Activated naive CD4-positive, alpha-beta T cell treated with anti-CD3 and anti-CD28 coated beads, Interleukin-2, amount 50 U/mL, for 72 hours (primary cell): ENCODE measurements at places on chromosomes 4 and X.

GRCh38 chr4:8547912-8548730 lies 32.1 kb upstream of the GPR78 start:
- no peak for DNase-seq

DNA sequence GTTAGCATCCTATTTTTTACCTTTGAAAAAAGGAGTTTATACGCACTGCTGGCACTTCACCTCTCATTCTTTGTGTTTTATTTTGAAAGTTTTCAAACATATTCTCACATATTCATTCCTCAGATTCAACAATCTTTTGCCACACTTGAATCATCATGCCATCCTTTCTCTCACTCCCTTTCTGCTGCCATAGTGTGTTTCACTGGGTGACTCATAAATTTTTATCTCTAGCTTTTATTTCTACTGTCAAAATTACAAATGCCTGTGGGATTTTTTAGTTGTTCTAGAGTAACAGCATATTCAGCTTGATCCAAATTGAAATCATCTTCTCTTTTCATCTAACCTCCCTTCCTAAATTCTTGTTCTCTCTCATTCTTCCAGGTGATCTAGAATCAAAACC lies 28.0 kb downstream of the MFSD8 start:
- DNase-seq, result no peak

- DNase-seq, result no peak
These were observed 247.6 kb downstream of the CBLL2 start for GRCh38 chrX:22520128-22520828.

GRCh38 chrX:38856670-38857265 lies 55.5 kb downstream of the MID1IP1 start:
- no peak for DNase-seq

GRCh38 chr4:80948995-80949394 lies 81.5 kb upstream of the BMP3 start:
- DNase-seq, result no peak

DNA sequence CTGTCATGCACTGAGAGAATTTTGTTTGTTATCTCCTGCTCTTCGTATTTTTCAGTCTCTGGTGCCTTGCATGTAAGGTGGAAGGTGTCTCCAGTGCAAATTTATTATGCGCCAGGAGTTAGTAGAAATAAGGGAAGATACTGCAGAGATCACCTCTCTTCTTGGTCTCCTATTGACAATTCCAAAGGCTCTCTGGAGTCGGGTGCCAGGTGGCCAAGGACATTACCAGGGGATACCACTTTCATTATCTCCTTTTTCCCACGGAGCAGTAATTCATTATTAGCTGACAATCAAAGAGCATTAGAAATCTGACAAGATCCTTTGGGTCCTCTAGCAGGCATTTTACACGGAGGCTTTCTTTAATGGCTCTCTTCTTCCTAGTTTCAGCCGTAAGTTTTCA lies 26.0 kb downstream of the ADD1 start:
- DNase-seq, result no peak

GRCh38 chr4:7787681-7788141 lies 151.9 kb downstream of the AFAP1 start:
- DNase-seq, result no peak

GRCh38 chr4:92791871-92792440 lies 488.2 kb downstream of the GRID2 start:
- no peak for DNase-seq

- DNase-seq, result no peak
These were observed 49.5 kb downstream of the USP53 start for GRCh38 chr4:119261986-119262385.

GRCh38 chrX:17374619-17375366 lies at the start of gene NHS:
TSS of gene NHS (plus strand) at chrX:17375200. CDS start at chrX:17375758, 558 bp downstream.
- DNase-seq, result no peak

DNA sequence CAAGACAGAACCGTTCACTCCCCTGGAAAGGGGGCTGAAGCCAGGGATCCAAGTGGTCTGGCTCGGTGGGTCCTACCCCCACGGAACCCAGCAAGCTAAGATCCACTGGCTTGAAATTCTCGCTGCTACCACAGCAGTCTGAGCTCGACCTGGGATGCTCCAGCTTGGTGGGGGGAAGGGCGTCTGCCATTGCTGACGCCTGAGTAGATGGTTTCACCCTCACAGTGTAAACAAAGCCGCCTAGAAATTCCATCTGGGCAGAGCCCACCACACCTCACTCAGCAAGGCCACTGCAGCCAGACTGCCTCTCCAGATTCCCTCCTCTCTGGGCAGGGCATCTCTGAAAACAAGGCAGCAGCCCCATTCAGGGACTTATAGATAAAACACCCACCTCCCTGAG lies 13.4 kb upstream of the PBDC1 start:
- no peak for DNase-seq

DNA sequence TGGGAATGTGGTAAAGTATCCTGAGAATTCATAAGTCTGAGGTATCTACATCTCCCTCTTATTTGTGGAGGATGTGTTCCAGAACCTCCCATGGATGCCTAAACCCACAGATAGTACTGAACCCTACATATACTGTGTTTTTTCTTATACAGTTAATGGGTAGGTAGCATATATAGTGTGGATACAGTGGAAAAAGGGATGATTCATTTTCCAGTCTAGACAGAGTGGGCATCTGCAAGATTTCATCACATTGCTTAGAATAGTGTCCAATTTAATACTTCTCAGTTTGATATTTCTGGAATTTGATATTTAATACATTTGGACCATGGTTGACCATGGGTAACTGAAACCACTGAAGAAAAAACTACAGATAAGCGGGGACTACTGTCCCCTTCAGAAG lies 155.0 kb upstream of the ANKRD50 start:
- DNase-seq, result no peak

DNA sequence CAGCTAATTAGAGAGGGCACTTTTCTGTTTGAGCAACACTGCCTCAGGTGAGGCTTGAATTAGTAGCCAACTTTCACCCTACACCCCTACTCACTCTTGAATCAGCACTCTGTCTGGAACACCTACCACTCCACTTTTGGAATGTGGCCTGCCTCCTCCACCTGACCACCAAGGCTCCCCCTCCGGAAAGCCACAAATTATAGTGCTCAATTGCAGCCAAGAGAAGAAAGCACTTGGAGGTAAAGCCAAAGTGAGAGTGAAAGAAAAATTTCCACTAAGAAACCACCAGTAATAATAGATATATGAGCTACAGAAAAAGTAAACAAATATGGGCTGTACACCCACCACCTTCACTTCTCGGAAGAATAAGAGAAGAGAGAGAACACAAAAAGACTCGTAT lies 41.1 kb downstream of the PPP3CA start:
- no peak for DNase-seq
